ENCODE measurements at places on chromosomes 5 and 9.

- no peak for DNase-seq
These were observed 81.4 kb downstream of the GABBR2 start for GRCh38 chr9:98627296-98627695.

DNA sequence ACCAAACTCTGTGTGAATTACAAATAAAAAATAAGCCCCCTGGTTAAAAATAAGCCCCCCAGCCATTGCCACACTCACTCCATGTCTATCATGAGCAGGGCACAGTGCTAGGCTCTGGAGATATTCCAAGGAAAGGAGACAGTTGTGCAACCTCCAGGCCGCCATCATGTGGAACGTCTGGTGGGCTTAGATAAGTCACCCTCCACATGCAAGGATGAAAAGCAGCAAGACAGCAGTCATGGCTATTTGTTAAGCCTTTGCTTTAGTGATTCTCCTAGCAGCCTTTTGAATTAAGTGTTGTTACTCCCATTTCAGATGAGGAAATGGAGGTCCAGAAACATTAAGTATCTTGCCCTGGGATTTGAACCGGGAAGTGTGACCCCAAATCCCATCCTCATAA is 94.8 kb downstream of the DCP2 start:
- DNase-seq, result no peak

DNA sequence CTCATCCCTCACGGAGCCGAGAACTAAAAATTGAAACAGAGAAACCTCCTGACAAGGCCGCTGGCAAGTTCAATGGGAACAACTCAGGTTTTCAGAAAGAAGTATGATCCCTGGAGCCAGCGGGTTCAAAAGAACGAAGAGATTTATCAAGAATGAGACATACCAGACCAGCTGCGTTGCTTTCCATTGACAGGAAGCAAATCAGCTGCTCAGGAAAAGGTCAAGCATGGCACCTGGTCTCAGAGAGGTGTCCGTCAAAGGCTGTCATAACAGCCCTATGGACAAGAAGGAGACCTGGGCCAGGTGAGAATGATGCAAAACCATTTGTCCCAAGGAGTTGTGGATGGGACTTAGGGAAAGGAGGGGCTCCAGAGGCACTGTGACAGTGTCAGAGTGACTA is 34.9 kb upstream of the GNE start:
- DNase-seq, result no peak

DNA sequence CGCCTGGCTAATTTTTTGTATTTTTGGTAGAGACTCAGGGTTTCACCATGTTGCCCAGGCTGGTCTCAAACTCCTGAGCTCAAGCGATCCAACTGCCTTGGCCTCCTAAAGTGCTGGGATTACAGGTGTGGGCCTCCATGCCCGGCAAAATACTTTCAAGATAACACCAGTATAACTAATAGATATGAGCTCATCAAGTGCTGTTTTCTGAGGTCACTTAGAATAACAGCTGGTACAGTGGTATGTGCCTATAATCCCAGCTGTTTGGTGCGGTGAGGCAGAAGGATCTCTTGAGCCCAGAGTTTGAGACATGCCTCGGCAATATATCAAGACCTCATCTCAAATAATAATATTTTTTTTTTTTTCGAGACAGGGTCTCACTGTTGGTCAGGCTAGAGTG is 30.5 kb upstream of the CREBRF start:
- no peak for DNase-seq

DNA sequence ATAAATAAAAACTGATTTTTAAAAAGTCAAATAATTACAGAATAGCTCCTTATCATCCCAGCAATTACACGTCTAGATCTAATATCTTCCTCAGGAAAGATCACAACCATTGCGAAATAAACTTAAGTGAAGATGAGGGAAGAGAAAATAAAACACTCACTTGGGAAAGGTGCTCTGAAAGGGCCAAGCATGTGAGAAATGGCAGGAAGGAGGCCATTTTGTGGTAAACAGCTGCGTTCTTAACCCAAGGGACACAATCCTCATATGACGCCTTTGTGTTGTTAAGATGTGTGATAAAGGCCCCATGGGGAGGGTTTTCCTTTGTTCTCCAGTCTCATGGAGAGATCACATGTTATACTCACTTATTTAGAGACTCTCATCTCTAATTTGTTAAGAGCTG is 32.5 kb downstream of the JAKMIP2 start:
- DNase-seq, result no peak

- DNase-seq, result no peak
These were observed 373.3 kb downstream of the ARHGEF28 start for GRCh38 chr5:73999297-73999696.
